ENCODE measurements at places on chromosomes 1 and 21. TPM values are rescaled to one million over a fixed set of nuclear protein-coding genes. Genes with fewer than 3 reads are reported as not detected.

Gene UBE2Q1
- total RNA-seq: 92.6 TPM

Gene IGSF3
- total RNA-seq: 32.0 TPM

DNA sequence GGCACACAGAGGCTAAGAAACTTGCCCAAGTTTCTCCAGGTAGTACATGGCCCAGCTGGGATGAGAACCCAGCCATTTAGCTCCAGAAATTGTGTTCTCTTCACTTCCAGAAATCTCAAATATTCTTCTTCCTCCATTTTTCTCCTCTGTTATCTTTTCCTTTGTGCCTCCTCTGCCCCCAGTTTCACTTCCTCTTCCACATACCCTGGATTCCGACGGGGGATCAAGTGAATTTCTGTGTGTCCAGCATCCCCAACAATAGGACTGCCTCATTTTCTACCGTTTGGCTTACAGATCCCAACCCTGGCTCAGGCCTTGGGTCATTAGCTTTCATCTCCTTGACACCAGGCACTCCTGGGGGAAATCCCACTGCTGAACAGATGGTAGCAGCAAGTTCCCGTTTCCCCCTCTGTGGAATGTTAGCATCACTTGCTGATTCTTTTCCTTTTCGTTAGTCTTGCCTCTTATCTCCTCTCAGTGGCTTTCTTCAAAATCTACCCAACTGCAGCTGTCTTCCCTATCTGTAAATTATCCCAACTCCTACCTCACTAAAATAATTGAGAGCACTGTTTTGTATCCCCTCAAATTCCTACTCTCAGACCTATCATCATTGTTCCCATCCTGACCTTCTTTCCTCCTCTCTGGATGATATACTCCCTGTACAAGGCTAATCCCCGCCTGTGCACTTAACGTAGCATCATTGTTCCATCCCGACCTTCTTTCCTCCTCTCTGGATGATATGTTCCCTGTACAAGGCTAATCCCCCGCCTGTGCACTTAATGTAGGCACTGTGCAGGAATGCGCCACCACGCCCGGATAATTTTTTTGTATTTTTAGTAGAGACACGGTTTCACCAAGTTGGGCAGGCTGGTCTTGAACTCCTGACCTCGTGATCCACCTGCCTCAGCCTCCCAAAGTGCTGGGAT, 36.5 kb downstream of the SCCPDH start:
- no peak overlapping the region for H3K4me3 ChIP-seq
- no peaks in the 10 kb centered on the region for H3K27me3 ChIP-seq
- no peaks in the 10 kb centered on the region for H3K4me1 ChIP-seq
- H3K36me3 ChIP-seq: peaks cover 31% of the 10 kb centered on the region
- no peak for DNase-seq
- H3K27ac ChIP-seq: no peak overlapping the region

Gene OVAAL
- total RNA-seq: not detected

Gene TINAGL1
- total RNA-seq: 4.7 TPM

GRCh38 chr1:29967261-29967660, 730.9 kb downstream of the PTPRU start:
- H3K4me3 ChIP-seq: no peak overlapping the region
- DNase-seq: no peak
- no peak overlapping the region for H3K27ac ChIP-seq

Gene CD1E
- not detected for total RNA-seq

- no peak for DNase-seq
- peaks cover 52% of the 10 kb centered on the region for H3K27me3 ChIP-seq
- H3K4me1 ChIP-seq: peaks cover 17% of the 10 kb centered on the region
- no peak overlapping the region for H3K27ac ChIP-seq
- no peaks in the 10 kb centered on the region for H3K36me3 ChIP-seq
These were observed 8.6 kb downstream of the NR5A2 start for GRCh38 chr1:200035956-200036618.

DNA sequence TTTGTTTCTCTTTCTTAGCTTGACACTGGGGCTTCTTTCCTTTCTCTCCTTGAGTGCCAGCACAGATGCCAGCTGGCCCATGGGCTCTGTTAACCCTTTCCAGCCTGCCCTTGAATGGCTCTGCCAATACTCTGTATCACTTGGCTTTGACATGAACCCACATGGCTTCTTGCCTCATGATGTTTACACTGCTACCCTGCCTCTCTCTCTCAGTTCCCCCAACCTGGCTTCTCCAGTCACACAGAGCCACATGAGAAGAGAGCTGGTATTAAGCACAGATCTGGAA, 262.4 kb downstream of the OMA1 start:
- H3K4me3 ChIP-seq: no peak overlapping the region
- no peaks in the 10 kb centered on the region for H3K4me1 ChIP-seq

Gene LYPD8
- not detected for total RNA-seq

- H3K27ac ChIP-seq: no peak overlapping the region
- DNase-seq: no peak
- H3K4me1 ChIP-seq: no peaks in the 10 kb centered on the region
- peaks cover 71% of the 10 kb centered on the region for H3K36me3 ChIP-seq
These were observed 79.4 kb downstream of the PCSK9 start for GRCh38 chr1:55118651-55119329.

- no peak for DNase-seq
- peaks cover 5% of the 10 kb centered on the region for H3K36me3 ChIP-seq
- H3K27ac ChIP-seq: no peak overlapping the region
- H3K27me3 ChIP-seq: no peaks in the 10 kb centered on the region
These were observed 8.2 kb downstream of the SYTL1 start for GRCh38 chr1:27349784-27350662.

- H3K4me3 ChIP-seq: no peak overlapping the region
- H3K27me3 ChIP-seq: no peaks in the 10 kb centered on the region
- H3K27ac ChIP-seq: no peak overlapping the region
- DNase-seq: no peak
- no peaks in the 10 kb centered on the region for H3K36me3 ChIP-seq
- peaks cover 12% of the 10 kb centered on the region for H3K4me1 ChIP-seq
These were observed 28.5 kb downstream of the PODN start for GRCh38 chr1:53090227-53091147.

Gene AQP10
- total RNA-seq: not detected

DNA sequence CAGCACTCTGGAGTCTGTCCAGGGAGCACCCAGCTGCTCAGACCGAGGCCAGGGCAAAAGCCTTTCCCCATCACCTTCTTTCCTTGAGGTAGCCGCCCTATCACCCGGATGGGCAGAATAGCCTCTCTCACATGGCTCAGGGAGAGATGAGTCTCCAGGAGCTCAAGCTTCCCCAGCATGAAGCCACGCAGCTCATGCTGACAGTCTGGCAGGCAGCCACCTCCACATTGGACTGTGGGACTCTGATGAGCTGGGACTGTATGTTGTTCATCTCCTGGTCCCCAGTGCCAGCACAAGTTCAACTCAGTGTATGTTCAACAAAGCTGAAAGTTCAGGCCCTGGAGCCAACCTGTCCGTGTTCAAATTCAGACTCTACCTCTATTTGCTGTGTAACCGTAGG, 75.2 kb upstream of the ZC3H12A start:
- no peaks in the 10 kb centered on the region for H3K36me3 ChIP-seq
- no peak overlapping the region for H3K4me3 ChIP-seq
- no peak overlapping the region for H3K27ac ChIP-seq
- no peaks in the 10 kb centered on the region for H3K4me1 ChIP-seq

DNA sequence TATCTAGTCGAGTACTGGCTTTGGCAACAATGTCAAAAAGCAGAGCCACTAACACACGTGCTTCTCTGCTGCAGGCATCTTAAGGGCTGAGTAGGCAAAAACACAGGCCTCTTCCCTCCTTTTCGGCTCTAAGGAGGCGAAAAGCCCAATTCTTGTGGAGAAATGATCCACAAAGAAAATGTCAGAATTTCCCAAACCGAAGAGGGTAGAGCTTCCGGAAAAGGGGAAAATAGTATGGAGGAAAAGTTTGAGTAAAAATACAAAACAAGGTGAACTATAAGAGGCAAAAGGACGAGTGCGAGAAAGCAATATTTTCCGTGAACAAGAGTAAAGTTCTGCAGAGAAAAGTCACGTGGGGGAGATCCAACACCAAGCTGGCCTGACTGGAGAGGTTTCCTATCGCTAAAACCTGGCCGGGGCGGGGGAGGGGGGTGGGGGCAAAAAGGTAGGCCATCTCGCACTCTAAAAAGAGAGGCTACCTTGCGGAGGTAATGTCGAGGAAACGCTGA, 551 bp downstream of the ZRANB2 start:
- DNase-seq: no peak
- no peaks in the 10 kb centered on the region for H3K27me3 ChIP-seq
- peaks cover 24% of the 10 kb centered on the region for H3K4me1 ChIP-seq
- peak overlapping the region; percentile 100 for H3K27ac ChIP-seq
- H3K36me3 ChIP-seq: peaks cover 9% of the 10 kb centered on the region
- peak overlapping the region; percentile 84 for H3K4me3 ChIP-seq

Gene GRHL3
- not detected for total RNA-seq

Gene MEX3A
- total RNA-seq: 12.7 TPM

DNA sequence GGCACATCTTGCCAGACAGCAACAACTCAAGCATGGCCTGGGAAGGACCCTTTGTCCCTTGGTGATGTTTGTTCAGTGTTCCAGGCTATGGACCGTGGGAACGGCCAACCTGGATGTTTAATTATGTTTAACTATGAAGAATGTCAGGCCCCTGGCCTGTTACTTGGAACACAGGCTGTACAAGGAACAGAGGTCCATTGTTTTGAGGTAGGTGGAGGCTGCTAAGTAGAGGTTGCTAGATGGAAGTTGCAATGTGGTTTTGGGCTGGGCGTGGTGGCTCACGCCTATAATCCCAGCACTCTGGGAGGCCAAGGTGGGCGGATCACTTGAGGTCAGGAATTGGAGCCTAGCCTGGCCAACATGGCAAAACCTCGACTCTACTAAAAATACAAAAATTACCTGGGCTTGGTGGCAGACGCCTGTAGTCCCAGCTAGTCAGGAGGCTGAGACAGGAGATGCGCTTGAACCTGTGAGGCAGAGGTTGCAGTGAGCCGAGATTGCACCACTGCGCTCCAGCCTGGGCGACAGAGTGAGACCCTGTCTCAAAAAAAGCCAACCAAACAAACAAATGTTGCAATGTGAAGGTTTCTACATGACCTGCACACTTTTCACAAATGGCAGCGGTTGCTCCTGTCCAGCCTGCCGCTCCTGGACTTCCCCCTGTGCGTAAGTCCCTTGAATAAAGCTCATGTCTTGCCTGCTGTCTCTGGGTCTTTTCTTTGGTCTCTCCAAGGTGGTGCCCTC, 2.5 kb upstream of the LEFTY1 start:
- no peaks in the 10 kb centered on the region for H3K4me1 ChIP-seq
- H3K4me3 ChIP-seq: no peak overlapping the region
- no peaks in the 10 kb centered on the region for H3K36me3 ChIP-seq
- no peaks in the 10 kb centered on the region for H3K27me3 ChIP-seq
- DNase-seq: no peak
- H3K27ac ChIP-seq: no peak overlapping the region

- no peak overlapping the region for H3K4me3 ChIP-seq
- H3K4me1 ChIP-seq: no peaks in the 10 kb centered on the region
- no peak overlapping the region for H3K27ac ChIP-seq
- no peaks in the 10 kb centered on the region for H3K36me3 ChIP-seq
- peaks cover 2% of the 10 kb centered on the region for H3K27me3 ChIP-seq
These were observed 144.8 kb downstream of the NR5A2 start for GRCh38 chr1:200172311-200172710.

Gene MAP1LC3C
- total RNA-seq: 0.65 TPM

- no peaks in the 10 kb centered on the region for H3K27me3 ChIP-seq
- no peak overlapping the region for H3K4me3 ChIP-seq
- no peaks in the 10 kb centered on the region for H3K36me3 ChIP-seq
- no peak overlapping the region for H3K27ac ChIP-seq
These were observed 283.8 kb downstream of the MRPL39 start for GRCh38 chr21:25323356-25323949.

DNA sequence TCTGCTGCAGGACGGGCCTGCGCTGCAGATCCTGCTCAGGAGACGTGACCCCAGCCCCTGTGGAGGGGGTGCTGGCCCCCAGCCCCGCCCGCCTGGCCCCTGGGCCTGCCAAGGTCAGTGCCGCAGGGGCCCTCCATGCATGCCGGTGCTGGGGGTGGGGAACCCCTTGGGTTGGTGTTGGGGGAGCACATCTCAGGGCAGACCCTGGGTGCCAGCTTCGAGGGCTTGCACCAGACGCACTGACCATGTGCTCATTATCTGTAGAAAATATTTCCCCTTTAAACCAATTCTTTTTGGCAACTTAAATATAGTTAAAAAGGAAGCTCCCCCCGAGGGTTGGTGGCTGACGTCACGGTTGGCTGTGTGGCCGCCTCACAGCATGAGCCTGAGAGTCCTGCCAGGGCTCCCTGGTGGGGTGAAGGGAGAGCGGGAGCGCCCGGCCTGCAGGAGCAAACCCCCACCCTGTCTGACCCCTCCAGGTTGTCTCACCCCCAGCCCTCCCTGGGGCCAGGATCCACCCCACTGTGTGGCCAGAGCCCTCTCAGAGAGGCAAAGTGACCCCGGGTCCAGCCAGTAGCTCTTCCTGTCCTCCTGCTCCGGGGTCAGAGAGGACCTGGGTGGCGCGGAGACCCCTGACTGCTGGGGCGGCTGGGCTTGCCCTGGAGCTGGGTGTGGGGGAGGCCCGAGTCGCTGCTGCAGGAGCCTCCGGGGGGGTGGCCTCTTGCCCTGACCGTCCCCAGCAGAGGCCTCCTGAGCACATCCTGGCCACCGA, 5.3 kb upstream of the PFKL start:
- H3K4me3 ChIP-seq: no peak overlapping the region
- DNase-seq: no peak
- H3K4me1 ChIP-seq: peaks cover 15% of the 10 kb centered on the region
- H3K27me3 ChIP-seq: no peaks in the 10 kb centered on the region
- no peak overlapping the region for H3K27ac ChIP-seq
- H3K36me3 ChIP-seq: no peaks in the 10 kb centered on the region

DNA sequence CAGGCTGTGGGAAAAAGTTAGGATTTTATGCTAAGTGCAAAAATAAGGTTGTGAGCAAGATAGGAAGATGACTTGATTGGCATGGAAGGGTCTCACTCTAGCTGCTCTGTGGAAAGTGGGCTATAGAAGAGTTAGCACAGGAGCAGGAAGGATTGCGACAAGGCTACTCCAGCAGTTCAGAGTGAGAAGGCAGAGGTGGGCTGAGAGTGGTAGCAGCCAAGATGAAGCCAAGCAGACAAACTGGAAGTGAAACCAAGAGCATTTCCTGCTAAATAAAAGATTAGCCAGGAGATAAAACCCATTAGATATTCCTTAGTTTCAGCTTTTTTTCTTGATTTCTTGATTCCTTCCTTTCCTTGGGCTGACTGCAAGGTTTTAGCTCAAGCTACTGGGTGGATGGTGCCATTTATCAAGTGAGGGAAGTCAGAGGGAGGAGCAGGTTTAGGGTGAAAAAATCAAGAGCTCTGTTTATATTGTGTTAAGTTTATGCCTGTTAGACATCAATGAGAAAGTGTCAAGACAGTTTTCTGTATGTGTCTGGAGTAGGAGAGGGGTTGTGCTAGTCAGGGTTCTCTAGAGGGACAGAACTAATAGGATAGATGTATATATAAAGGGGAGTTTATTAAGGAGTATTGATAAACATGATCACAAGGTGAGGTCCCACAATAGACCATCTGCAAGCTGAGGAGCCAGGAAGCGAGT, 33.1 kb upstream of the ZNF644 start:
- H3K27me3 ChIP-seq: peaks cover 6% of the 10 kb centered on the region
- no peaks in the 10 kb centered on the region for H3K36me3 ChIP-seq
- no peak overlapping the region for H3K27ac ChIP-seq
